Activated CD8-positive, alpha-beta memory T cell treated with anti-CD3 and anti-CD28 coated beads for 4 hours (primary cell): ENCODE measurements at places on chromosomes 4 and X.

- DNase-seq: no peak
Measured at GRCh38 chr4:77120886-77121508, 36.0 kb upstream of the CCNG2 start.

- no peak for DNase-seq
Measured at GRCh38 chr4:135508006-135508714, 1306.6 kb upstream of the PABPC4L start.

DNA sequence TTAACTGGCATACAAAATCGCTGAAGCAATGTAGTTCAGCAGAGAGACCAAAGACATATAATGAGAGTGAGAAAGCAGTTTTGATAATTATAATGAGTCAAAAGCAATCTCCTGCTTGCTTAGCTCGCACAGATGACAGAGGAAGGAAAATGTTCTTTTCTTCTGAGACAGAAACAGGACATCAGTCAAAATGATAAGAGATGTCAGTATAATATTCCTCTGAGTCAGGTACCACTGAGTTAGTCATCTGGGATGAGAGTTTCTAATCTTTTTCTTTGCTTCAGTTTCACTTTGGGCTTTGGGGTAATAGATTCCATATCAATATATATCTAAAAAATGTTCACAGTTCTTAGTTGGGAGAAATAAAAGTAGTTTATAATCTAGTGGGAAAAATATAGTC is 387.2 kb downstream of the PCDH7 start:
- DNase-seq: no peak

- DNase-seq: no peak
Measured at GRCh38 chr4:17664755-17665154, 50.3 kb downstream of the MED28 start.

- DNase-seq: no peak
Measured at GRCh38 chrX:17098516-17099247, 152.2 kb downstream of the REPS2 start.
